Uterus (tissue), 4 donors: ENCODE measurements at places on chromosomes 7 and 10. TPM values are rescaled to one million over a fixed set of nuclear protein-coding genes. Genes with fewer than 3 reads are reported as not detected.
A peak's percentile ranks its signal among the peaks of the same experiment; 100 is the strongest.

DNA sequence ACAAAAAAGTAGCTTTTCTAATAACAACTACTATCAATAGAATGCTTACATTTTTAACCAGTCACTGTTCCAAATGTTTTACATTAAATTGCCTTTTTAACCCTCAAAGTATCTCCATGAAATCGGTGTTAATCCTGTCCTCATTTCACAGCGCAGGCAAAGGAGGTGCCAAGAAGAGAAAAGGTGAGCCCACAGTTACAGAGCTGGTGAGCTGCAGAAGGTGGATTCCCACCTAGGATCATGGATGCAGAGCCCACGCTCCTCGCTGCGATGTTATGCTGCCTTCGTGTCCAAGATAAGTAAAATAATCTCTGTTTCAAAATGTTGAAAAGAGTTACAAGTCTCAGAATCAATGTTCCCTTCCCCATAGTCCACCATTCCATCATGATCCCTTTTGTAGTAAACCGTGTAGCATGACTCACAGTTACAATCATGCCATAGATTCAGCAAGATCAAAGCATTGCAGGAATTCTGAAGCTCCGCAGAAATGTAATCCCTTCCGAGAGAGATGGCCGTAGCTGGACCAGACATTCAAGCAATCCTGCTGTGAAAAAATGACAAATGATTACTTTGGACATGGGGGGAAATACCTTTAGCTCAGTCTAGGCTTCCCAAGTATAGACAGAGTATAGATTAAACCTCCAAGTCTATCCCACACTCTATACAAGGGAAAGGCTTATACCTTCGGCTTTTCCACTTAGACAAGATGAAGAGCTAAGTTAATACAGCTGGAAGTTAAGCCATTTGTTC lies 394.7 kb upstream of the AKR1E2 start:
- no peak overlapping the region for H3K27ac ChIP-seq
- DNase-seq = no peak
- H3K36me3 ChIP-seq = no peaks in the 10 kb centered on the region
- no peaks in the 10 kb centered on the region for H3K27me3 ChIP-seq
- no peak overlapping the region for H3K4me3 ChIP-seq
- H3K4me1 ChIP-seq = no peaks in the 10 kb centered on the region

DNA sequence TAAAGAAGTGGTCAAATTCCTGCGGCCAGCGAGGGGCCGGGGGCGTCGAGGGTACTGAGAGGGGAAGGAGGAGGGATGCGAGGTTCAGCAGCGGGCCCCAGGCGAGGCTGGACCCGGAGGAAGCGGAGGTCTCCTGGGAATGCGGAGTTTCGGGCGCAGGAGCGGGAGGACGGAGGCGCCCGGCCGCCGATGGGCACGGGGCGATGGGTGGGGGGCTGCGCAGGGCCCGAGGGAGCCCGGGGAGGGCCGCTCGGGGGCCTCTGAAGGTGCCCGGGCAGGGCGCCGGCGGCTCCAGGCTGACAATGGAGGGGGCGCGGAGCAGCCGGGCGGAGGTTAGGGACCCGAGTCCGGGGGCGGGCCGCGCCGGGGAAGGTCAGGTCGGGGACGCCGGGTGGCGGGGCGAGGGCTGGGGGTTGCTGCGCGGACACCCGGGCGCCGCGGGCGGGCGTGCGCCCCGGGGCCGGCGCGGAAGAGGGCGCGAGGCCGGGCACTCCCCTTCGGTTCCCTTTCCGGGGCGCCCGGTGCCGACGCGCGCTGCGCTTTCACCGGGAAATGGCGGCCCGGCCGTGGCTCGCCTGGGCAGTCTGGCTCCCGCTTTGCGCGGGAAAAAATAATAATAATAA lies 683 bp downstream of the MACROH2A2 start:
- no peaks in the 10 kb centered on the region for H3K36me3 ChIP-seq
- DNase-seq = no peak
- no peaks in the 10 kb centered on the region for H3K4me1 ChIP-seq
- H3K27ac ChIP-seq = peak overlapping the region; percentile 75
- no peaks in the 10 kb centered on the region for H3K27me3 ChIP-seq
- peak overlapping the region; percentile 53 for H3K4me3 ChIP-seq

- no peak for DNase-seq
- no peaks in the 10 kb centered on the region for H3K36me3 ChIP-seq
- H3K4me3 ChIP-seq = no peak overlapping the region
- no peaks in the 10 kb centered on the region for H3K4me1 ChIP-seq
These were observed 41.6 kb downstream of the PROSER2 start for GRCh38 chr10:11864727-11865126.

DNA sequence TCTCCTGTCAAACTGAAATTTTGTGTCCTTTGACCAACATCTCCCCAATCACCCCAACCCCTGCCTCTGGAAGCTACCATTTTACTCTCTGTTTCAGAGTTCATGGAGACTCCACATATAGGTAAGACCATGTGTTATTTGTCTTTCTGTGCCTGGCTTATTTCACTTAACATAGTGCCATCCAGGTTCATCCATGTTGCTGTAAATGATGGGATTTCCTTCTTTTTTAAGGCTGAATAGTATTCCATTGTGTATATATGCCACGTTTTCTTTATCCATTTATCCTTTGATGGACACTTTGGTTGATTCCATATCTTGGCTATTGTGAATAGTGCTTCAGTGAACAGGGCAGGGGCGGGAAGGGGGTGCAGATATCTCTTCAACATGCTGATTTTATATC lies 18.0 kb upstream of the FBXW4 start:
- no peaks in the 10 kb centered on the region for H3K36me3 ChIP-seq
- no peak overlapping the region for H3K27ac ChIP-seq
- no peaks in the 10 kb centered on the region for H3K4me1 ChIP-seq
- no peaks in the 10 kb centered on the region for H3K27me3 ChIP-seq

- no peaks in the 10 kb centered on the region for H3K4me1 ChIP-seq
- DNase-seq = no peak
- no peaks in the 10 kb centered on the region for H3K27me3 ChIP-seq
- no peaks in the 10 kb centered on the region for H3K36me3 ChIP-seq
These were observed 114.1 kb downstream of the CAMK1D start for GRCh38 chr10:12463459-12463838.

GRCh38 chr10:18217577-18217976 lies 77.4 kb downstream of the CACNB2 start:
- H3K4me1 ChIP-seq = no peaks in the 10 kb centered on the region
- no peak overlapping the region for H3K27ac ChIP-seq
- no peaks in the 10 kb centered on the region for H3K27me3 ChIP-seq
- no peak overlapping the region for H3K4me3 ChIP-seq
- no peaks in the 10 kb centered on the region for H3K36me3 ChIP-seq

DNA sequence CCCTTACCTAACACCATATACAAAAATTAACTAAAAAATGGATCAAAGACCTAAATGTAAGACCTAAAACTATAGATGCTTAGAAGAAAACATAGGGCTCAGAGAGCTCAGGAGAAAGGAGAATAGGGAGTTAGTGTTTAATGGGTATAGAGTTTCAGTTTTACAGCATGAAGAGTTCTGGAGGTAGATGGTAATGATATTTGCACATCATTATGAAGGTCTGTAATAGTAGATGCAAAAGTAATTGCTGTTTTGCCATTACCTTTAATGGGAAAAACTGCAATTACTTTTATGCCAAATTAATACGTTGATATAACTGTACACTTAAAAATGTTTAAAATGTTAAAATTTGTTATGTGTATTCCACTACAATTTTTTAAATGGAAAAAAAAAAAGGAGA lies 39.2 kb upstream of the NANOS1 start:
- H3K36me3 ChIP-seq = no peaks in the 10 kb centered on the region
- H3K27me3 ChIP-seq = no peaks in the 10 kb centered on the region
- DNase-seq = no peak
- H3K4me1 ChIP-seq = no peaks in the 10 kb centered on the region

DNA sequence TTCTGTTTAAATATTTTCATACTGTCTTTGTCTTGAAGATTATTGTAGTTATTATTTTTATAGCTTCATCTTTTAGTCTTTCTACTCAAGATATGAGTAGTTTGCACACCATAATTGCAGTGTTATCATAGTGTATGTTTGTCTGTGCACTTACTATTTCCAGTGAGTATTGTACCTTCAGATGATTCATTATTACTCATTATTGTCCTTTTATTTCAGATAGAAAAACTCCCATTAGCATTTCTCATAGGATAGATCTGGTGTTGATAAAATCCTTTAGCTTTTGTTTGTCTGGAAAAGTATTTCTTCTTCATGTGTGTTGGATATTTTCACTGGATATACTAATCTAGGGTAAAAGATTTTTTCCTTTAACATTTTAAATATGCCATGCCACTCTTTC lies 646.2 kb upstream of the GRM3 start:
- H3K4me1 ChIP-seq = no peaks in the 10 kb centered on the region
- H3K4me3 ChIP-seq = no peak overlapping the region
- no peaks in the 10 kb centered on the region for H3K27me3 ChIP-seq
- no peak for DNase-seq
- no peak overlapping the region for H3K27ac ChIP-seq

DNA sequence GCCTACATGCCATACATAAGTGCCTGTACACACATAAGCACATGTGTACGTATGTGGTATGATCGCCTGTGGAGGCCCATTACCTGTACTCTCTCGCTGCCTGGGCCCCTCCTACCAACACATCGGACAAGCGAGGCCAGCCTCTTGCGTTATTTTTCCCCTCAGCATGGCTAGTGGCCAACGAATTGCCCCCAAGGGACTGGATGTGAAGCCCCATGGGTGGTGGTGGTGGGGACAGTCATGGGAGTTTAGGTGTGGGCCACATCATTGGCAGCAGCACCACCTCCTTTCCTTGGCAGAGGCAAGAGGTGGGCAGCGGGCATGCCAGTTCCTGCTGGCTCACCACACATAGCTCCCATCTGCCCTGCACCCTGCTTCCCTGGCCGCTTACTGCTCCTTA lies 10.0 kb downstream of the GRK5 start:
- no peaks in the 10 kb centered on the region for H3K36me3 ChIP-seq
- H3K27me3 ChIP-seq = no peaks in the 10 kb centered on the region
- no peak overlapping the region for H3K27ac ChIP-seq
- H3K4me1 ChIP-seq = peaks cover 11% of the 10 kb centered on the region

The GFRA1 gene
- 44.0 TPM for total RNA-seq
